Fibroblast of skin of back (primary cell): ENCODE measurements at places on chromosomes 1 and 21.

DNA sequence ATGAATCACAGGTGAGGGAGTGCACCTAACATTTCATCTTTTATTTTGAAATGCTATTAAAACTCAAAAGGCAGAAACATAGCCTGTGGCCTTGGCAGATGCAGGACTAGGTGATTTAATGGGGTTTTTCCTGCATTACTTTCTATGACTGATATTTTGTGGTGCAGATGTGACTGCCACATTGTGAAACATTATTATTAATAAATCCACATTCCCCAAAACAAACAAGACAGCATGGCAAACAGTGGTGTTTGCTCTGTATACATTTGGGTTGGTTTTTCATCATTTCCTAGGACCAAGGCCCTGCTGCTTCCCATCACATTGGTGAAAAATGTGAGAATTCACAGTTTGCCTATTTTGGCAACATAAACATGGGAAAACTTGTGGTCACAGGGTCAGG is 247.6 kb upstream of the SGIP1 start:
- no peak for DNase-seq

- no peak for DNase-seq
These were observed 278.2 kb downstream of the RRAGC start for GRCh38 chr1:38581396-38581795.

- peak; percentile 97 for DNase-seq
These were observed 35.7 kb downstream of the NEK2 start for GRCh38 chr1:211639475-211640300.

- no peak for DNase-seq
These were observed 20.8 kb downstream of the MAB21L3 start for GRCh38 chr1:116131866-116132605.

DNA sequence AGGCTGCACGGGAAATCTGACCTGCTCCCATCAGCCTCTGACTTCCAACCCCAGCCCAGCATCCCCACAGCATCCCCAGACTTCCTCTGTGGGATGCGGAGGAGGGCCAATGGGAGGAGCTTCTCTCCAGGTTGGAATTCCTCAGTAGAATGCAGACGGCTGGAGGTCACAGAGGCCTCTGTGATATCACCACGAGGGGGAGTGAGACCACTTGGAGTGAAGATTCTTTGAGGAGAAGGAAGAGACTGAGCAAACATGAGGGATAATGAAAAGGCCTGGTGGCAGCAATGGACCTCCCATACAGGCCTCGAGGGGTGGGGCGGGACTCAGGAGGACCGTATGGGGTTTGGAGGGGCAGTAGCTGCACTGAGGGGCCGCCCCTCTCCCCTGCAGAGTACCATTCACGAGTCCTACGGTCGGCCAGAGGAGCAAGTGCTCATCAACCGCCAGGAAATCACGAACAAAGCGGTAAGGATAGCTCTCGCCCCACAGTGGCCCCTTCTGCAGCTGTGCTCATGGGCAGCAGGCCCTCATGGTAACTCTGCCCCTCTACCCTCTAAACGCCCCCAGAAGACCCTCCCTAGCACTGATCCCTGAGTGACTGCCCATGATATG is at the start of gene CATSPER4:
TSS of gene CATSPER4 (plus strand) at position 230 of the 615 bp plus-strand sequence. CDS start at position 256, 26 bp downstream.
- DNase-seq, result peak; percentile 32

GRCh38 chr1:173206816-173207568 is at the start of gene TNFSF4:
Gene TNFSF4 (minus strand): TSS chr1:173207331. CDS start chr1:173207176, 155 bp downstream.
- DNase-seq, result peak; percentile 30

DNA sequence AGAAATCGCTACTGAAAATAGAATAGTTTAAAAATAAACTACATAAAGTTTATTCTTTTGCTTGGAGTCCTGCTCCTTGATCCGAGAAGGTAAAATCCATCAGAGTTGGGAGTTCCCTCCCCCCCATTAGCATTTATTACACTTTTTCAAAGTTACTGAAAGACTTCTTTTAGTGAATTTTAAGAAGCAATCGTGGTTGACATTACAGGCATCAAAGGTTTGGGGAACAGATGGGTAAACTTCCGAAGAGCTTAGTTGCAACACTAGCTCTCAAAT is 31.0 kb upstream of the NFIA start:
- no peak for DNase-seq

GRCh38 chr1:200888349-200888838 is 6.3 kb upstream of the INAVA start:
- DNase-seq, result no peak

DNA sequence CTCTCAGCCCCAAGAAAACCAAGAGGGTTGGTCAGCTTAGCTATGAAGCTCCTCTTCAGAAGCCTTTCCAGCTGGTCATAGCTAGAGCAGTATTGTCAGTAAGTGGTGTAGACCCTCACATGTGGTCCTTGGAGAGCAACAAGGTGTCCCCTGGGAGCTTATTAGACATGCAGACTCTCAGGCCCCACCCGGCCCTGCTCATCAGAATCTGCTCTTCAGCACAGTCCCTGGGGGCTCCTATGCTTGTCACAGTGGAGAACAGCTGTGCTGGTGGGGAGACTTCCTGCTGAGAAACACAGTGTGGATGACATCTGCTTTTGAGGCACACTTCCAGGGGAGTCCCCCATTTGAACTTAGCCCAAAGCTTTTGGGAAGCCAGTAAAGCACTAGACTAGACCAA is 21.9 kb upstream of the NEK2 start:
- no peak for DNase-seq

- DNase-seq, result peak; percentile 70
These were observed 10.6 kb upstream of the RUNX1 start for GRCh38 chr21:35059742-35060141.

DNA sequence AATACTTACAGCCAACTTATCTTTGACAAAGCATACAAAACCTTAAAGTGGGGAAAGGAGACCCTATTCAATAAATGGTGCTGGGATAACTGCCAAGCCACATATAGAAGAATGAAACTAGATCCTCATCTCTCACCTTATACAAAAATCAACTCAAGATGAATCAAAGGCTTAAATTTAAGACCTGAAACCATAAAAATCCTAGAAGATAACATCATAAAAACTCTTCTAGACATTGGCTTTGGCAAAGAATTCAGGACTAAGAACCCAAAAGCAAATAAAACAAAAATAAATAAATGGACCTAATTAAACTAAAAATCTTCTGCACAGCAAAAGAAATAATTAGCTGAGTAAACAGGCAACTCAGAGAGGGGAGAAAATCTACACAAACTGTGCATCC is 335.6 kb upstream of the PBX1 start:
- DNase-seq, result no peak

DNA sequence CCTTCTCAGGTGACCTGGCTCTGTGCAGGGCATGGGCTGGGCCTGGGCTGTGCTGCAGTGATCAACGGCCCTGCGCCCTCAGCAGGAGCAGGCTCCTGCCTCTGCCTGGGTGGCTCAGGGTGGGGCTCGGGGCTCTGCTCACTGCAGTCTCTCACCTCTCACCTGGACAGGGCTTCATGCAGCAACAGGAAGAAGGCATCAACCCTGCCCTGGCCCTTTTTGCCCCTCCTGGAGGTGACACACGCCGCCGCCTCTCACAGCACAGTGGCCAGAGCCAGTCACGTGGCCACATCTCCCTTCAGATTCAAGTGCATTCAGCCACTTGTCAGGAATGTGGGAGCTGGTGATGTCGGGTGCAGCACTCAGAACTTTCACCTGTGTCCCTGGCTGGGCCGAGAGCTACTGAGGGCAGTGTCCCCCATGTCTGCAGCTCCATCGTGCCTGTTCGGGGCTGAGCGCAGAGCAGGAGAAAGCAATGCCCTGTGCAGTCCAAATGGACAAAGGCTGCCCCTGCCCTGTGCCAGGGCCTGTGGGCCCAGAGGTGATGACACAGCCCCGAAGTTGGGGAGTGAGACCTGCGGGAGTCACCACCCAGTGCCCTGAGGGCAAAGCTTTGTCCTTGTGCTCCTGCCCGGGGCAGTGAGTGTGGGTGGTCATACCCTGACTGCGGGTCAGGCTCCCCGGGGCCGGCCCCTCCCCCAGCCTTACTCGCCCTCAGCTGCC is 314.0 kb downstream of the PTPRU start:
- DNase-seq, result no peak

GRCh38 chr1:242225767-242226573 is 227.1 kb upstream of the MAP1LC3C start:
- peak; percentile 45 for DNase-seq

DNA sequence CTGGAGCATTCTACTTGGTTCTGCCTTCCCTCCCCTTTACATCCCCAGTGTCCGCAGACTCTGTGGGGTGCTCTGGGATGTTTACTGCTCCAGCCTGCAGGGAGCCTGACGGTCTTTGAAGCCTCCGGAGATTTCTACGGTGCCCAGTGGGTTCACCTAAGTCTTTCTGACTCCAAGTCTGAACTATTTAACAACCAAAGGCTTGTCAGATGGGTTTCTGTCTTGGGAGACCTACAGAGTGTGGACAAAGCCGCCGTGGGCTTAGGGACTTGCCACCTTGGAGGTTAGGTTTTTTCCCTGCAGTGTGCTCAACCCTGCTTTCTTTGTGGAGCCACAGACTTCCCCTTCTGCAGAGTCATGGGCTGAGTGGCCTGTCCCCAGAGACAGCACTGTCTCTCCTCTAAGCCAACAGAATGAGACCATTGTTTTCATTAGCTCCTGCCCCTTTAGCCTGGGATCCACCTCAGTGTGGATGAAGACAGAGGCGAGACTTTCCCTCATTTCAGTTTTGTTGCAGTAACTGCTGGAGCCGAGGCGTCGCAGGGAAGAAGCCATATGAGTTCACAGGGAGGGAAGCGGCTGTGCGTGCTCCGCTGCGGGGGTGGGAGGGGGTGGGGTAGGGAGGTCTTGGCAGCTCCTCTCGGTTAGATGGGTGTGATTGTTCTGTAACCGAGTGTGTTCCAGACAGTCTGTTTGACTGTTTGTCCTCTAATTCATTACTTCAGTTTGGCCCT is 120.7 kb downstream of the CNIH3 start:
- peak; percentile 86 for DNase-seq

GRCh38 chr1:150299716-150300115 is 6.1 kb downstream of the MRPS21 start:
- DNase-seq, result no peak

DNA sequence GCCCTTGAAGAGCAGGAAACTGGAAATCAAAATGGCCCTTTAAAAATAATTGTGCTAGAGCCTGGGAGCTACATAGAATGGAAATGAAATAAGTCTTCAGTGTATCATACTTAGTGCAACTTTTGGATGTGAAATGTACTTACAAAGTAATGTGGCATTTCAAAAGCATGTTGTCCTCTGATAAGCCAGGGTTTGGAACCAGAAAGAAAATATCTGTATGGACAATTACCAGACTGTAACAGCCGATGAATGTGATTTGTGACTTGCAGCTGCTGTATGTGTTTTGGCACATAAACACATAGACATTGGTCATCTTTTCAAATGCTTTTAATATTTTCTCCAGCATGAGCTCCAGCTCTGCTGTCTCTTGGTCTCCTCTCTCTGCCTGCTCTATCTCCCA is 546.4 kb downstream of the OMA1 start:
- no peak for DNase-seq

DNA sequence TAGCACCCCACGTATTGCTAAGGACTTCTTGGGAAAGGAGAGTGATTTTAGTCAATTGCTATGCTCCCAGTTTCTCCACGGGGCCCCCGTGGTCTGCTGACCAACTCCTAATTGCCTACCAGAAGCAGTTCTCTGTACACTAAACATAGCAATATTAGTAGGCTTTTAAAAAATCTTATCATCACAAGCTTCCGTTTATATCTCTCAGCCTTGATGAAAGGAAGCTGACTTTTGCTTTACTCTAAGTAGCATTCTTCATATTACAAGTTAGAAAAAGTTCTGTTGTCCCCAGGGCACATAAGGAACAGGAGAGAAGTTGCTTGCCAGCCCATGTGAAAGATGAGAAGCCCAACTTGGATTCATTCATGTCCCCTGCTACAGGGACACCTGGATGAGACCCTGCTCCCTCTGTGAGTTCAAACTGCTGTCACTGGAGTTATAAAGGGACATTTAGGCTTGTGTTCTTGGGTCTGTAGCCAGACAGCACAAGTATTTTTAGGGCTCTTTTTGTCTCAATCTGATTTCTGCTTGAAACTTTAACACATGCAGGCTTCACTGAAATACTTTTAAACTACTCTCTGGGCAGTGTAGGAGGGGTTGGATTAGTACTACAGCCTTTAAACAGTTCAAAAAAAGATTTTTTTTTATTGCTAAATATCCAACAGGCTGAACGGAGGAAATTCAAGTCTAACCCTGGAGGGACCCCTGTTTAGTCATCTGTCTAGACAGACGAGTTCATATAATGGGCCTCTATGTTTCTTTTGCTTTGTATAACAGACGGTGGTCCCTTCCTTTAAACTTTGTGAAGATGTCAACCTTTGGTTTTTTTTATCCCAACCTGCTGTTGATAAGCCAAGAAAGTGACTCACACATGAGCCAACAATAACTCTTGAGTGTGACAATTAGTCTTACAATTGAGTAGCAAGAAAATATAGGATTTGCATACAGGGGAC is 29.5 kb downstream of the TGFB2 start:
- DNase-seq, result peak; percentile 56

- peak; percentile 83 for DNase-seq
These were observed 26.8 kb downstream of the TMPRSS2 start for GRCh38 chr21:41481191-41481590.

DNA sequence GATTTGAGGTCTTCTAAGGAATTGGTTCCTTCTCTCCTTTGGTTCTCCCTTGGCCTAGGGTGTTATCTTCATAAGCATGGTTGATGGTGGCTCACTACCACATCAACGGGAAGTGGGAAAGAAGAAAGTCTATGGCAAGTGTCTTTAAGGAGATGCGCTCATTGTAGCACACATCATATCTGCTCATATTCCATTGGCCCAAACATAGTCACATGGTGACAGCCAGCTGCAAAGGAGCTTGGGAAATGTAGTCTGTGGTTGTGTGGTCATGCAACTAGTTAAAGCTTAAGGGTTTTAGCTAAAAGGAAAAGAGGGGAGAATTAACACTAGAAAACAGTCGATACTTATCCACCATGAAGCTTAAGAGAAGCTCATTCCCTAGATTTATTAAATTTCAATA is 11.4 kb upstream of the MRPS6 start:
- peak; percentile 27 for DNase-seq

- peak; percentile 90 for DNase-seq
These were observed 6.6 kb upstream of the ETV3L start for GRCh38 chr1:157105988-157106812.

DNA sequence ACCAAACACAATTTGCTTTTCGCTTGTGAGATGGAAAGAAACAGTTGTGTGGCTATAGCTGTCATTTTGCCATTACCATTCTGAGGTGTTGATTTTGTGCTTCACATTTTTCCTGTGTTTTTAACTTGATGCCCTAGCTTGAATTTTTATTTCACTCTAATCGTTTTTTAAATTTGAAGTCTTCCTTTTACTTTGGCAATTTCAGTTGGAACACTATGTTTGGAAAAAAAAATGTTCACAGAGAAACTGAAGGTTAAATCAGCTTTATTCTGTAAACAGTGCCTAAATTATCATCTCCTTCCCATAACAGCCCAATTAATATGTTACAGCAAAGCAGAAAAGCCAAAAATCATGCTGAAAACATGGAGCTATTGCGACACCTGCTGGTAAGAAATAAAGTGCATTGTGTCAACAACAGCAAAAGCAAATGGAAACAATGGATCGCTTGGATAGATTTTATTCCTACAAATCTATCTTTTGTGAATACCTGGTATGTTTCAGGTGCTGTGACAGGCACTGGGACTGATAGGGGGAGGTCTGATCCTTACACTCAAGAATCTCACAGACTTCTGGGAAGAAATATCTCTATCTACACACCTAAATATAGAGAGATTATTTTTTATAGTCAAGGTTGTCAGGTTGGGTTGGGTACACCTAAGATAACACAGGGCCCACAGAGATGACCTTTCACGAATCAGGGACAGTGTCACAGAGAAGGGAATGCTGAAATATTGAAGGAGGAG is 16.2 kb upstream of the ERICH3 start:
- peak; percentile 53 for DNase-seq

GRCh38 chr1:169240449-169241232 is 127.0 kb downstream of the NME7 start:
- DNase-seq, result peak; percentile 8
